ENCODE measurements at places on chromosomes 11 and 22.
A peak's percentile ranks its signal among the peaks of the same experiment; 100 is the strongest.

DNA sequence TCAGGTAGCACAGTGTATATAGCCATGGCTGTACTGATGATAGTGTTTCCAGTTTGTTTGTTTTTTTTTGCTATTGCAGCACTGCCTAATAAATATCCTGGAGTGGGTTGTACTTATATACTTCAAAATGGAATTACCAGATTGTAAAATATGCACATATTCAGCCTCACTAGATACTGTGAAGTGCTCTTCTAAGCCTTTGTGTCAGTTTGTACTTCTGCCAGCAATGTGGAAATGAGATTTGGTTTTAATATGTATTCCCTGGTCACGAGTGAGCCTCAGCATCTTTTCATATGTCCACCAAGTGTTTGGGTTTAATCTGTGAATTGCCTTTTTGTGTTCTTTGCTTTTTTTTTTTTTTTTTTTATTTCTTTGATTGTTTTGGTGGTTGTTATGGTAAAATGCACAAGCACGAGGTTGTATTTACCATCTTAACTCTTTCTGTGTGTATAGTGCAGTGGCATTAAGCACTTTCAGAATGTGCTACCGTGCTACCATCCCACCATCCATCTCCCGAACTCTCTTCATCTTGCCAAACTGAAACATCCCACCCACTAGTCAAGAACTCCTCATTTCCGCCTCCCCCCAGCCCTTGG lies 34.9 kb downstream of the ST3GAL4 start:
- DNase-seq: peak; percentile 26

GRCh38 chr11:65492637-65493366 lies 6.0 kb upstream of the MALAT1 start:
- no peak for DNase-seq

- DNase-seq: no peak
Measured at GRCh38 chr11:129612447-129612961, 203.1 kb upstream of the TMEM45B start.

DNA sequence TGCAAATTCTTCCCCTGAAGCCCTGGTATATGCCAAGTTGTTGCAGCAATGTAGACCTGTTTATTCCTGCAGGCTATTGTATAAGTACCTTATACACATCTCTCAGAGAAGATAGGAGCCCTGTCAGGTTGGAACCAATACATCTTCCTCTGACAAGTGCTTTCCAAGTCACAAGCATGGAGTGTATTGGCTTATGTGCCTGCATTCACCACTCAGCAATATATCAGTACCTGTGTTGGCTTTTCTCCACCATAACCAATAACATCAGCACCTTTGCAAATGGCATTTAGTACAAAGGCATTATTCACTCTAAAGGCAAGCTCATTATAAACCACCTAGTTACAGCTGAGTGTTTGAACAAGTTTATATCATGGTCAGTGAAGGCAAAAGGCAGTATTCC lies 611.7 kb upstream of the CNTN5 start:
- no peak for DNase-seq

DNA sequence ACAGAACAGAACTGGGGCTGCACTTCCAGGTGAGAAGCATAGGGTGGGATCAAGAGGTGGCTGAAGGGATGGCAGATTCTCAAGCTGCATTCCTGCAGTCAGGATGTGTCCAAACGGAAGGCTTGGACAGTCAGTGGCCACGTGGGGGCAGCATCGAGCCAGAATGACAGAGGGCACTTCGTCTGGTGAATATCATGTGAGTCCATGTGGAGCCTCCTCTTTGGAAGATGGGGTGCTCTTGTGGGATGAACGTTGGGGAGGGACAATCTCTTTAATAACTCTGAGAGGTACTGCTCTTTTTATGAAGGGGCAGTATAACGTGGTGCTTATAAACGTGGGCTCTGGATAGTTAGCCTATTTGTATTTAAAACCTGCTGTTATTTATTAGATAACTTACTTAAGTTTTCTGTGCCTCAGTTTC lies 154.9 kb upstream of the NAV2 start:
- peak; percentile 55 for DNase-seq

GRCh38 chr11:64021757-64022093 lies 14.0 kb upstream of the FLRT1 start:
- no peak for DNase-seq

DNA sequence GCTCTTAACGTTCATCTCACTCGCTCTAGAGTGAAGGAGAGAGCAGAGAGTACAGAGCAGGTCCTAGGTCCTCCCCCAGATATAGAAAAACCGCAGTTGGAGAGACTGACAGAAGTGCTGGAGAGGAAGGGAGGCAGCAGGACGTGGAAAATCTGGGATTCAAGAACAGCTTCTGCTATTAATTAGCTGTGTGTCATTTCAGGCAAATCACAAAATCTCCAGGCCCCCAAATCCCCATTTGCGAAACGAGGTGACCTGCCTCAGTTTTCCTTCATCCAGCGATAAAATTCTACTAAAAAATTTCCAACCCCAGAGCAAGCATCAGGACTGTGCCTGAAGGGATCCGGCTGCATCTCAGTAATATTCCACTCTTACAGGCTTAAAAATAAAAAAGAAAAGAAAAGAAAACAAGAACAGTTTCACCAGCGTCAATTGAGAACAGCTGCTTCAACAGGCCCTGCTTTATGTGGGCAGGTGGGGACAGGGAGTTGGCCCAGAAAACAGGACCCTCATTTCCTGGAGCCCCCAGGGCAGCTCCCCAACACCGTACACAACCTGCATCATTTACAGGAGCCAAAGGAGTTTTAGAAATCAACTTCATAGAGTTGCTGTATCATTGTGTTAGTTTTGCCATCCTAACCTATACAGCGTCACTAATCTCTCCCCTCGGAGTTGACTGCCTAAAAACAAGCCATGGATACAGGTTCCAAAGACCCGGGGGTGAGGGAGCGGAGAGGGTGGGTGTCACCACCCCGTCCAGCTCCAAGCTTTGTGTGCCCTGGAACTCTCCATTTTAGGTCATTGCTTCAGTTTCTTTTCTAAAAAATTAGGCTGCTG lies 2.3 kb upstream of the MALAT1 start:
- DNase-seq: no peak

GRCh38 chr11:6320411-6321155 lies at the start of gene CAVIN3:
Gene CAVIN3 (minus strand): TSS chr11:6320501. CDS start chr11:6320476, 25 bp downstream.
- DNase-seq: no peak

GRCh38 chr11:76841923-76842452 lies 18.7 kb upstream of the ACER3 start:
- no peak for DNase-seq

DNA sequence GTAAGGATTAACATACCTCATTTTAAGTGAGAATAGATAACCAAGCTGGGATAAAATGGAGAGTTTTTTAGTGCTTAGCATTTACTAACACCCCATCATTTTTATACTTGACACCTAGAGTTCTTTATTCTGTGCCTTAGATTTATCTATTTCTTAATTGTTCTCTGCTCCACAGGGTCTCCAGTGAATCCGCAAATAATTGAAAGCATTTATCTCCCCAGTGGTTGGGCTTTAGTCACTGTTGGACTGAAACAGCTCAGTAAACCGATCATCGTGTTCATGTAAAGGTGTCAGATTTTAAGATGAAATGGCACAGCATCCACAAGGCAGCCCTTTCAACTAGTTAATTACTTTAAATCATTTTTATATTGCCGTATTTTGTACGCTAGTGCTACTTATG lies 17.8 kb upstream of the GRIA4 start:
- DNase-seq: no peak

- no peak for DNase-seq
Measured at GRCh38 chr11:75024068-75024449, 35.3 kb downstream of the NEU3 start.

DNA sequence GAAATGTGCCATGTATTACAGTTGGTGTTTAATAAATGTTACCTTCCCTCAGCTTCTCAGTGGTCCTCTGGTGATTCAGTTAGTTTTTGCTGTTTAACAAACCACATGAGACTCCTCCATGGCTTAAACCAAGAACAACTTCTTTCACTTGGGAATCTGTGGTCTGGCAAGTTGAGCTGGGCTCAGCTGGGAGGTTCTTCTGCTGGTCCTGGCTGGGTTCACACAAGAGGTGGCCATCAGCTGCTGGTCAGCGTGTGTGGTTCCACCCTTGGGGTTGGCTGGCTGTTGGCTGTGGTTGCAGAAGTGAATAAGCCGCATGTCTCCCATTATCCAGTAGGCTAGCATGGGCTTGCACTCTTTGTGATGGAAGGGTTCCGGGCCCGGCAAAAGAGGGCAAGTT lies 160.5 kb downstream of the MIAT start:
- no peak for DNase-seq

DNA sequence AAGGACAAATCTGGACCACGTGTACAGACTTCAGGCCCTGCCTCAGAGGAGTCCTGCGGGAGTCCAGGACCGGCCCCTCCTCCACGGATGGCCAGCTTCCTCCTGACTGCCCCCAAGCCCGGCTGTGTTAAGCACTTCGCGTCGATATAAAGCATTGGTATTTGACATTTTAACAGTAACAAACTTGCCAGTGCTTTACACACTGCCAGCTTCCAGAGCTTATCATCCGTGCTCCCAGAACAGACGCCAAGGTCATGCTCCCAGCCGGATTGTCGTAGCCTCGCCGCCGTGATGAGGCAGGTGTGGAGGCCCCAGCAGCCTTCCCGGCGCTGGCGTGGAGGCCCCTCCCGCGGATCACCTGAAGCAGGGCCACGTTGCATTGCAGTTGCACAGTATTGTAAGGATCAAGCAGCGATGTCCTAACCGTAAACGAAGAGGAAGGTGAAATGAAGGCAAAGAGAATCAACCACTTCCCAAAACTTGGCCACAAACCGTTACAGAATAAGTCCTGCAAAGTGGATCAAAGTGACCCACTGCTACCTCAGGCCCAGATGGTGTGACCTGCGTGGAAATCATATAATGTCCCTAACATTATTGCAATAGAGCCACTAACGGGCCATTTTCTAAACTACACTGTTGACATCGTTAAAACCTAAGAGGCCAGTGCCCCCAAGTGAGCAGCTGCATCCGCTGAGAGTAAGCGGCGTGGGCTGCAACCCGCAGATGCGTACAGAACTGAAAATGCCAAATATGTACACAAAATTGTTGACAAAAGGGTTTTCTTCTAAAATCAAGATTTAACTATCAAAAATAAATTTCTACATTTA lies 51.6 kb downstream of the CERK start:
- no peak for DNase-seq

DNA sequence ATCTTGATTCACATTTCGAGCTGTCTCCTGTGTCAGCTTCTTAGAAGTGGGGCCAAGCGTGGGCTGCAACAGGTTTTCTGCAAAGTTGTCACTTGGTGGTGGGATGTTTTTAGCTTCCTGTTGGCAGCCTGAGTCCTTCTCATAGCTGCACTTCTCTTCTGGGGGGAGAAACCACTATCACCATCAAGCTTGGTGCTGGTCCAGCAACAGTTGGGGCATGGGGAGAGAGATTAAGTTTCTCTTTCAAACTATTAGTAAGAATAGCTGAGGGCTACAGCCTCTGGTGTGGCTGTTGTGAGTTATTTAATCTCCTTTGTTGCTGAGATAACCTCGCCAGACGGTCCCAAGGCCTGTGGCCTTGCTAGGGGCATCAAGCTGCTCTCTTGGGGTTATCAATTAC lies 123.3 kb upstream of the CRYBB3 start:
- DNase-seq: no peak

DNA sequence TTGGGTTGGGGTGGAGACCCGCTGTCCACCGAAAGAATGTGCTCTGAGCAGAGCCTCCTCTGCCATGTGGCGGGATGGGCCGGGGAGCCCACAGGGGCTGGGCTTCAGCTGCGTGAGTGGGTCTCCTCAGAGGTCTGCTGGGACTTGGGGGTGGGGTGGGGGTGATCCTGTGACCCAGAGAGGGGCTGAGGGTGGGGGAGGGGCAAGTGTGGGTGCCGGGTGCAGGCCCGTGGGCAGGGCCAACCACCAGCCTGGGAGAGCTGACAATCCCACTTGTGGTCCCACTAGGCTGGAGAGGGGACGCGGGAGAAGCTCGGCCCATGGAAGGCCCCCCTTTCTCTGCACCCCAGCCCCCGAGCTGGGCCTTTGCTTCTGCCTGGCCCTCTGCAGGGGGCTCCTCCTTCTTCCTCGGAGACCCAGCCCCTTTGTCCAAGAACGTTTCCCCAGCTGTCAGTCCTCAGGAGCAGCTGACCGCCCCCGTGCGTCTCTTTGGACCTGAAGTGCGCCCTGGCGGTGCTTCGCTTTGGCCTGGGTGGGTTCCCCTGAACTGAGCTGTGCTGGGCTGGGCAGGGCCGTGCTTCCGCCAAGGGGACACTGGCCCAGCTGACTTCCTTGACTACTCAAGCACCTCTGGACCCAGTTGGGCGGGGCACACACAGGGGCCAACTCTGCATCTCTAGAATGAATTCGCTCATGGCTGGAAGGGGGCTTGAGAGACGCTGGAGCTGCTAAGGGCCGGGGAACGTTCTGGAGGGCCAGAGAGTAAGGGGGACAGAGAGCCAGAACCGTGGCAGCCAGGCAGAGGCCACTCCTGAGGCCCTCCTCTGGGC lies 30.2 kb downstream of the OSBPL5 start:
- no peak for DNase-seq

DNA sequence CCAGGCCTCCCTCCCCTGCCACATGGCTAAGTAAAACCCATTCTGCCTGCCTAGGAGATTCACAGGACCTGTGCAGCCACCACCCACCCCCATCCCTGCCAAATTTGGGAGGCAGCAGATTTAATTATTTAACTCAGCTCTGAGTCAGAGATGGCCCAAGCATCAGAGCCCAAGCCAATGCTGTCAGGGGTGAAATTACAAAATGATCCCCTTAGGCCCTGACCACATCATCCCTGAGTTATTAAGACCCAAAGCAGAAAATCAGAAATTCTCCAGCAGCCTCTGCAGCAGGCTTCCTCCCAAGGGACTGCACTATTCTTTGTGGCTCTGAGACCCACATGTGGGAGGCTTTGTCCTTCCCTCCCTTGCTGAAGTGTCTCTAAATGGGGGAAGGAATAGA lies 52.8 kb upstream of the RRAS2 start:
- no peak for DNase-seq

DNA sequence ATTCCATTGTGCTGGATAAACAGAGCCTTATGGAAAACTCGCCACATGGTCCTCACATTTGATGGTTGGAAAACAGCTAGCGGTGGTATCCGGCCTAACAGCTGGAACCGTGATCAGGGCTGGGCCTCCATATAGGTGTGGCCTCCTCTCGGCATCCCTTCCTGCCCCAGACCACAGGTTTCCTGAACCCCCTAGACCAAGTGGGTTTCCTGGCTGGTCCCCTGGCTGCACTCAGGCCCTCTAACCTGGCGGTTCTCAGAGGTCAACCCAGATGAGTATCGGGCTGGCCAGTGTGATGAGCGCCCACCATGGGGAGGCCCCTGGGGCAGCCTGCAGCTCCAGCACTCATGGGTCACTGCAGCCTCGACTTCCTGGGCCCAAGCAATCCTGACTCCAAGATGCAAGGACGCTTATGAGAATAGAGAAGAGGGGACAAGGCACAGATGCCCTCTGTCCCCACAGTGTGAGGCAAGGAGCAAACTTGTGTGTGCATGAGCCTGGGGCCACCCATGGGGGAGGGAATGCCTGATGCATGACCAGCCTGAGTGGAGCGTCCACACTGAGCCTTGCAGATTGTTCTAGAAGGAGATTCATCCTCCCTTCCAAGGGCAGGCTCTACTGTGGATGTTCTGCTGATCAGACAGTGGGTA lies 53.4 kb upstream of the WNT7B start:
- DNase-seq: no peak
